Skeletal muscle cell (primary cell): ENCODE measurements at places on chromosomes 7 and 10.

DNA sequence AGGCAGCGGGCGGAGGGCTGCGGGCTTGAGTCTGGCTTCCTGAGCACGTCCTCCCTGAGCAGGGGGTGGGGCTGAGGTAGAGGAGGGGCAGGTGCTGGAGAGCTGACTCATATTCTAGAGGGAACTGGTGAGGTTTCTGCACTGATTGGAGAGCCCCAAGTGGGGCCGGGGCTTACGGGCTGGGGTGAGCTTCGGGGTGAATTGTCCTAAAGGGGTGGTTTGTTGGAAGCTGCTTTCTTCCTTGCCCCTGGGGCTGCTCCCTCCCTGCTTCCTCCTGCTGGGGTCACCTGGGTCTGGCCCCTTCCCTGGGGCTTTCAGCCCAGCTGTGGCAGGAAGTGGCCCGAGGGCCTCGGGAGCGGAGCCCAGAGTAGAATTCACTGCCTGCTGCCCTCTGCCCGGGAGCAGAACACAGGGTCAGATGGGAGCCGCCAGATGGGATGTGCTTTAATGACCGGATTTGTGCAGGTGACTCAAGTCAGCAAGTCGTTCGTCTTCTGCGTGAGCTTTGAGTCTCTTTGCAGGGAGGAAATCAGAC lies 48.6 kb downstream of the FAM20C start:
- DNase-seq, result no peak

GRCh38 chr10:336247-336646 lies 201.0 kb downstream of the ZMYND11 start:
- no peak for DNase-seq

DNA sequence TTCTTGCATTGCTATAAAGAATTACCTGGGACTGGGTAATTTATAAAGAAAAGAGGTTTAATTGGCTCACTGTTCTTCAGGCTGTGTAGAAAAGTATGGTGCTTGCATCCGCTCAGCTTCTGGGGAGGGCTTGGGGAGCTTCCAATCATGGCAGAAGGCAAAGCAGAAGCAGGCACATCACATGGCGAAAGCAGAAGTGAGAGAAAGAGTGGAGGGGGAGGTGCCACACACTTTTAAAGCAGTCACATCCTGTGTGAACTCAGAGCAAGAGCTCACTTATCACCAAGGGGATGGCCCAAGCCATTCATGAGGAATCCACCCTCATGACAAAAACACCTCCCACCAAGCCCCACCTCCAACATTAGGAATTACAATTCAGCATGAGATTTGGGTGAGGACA lies 303.5 kb downstream of the OTUD1 start:
- no peak for DNase-seq

DNA sequence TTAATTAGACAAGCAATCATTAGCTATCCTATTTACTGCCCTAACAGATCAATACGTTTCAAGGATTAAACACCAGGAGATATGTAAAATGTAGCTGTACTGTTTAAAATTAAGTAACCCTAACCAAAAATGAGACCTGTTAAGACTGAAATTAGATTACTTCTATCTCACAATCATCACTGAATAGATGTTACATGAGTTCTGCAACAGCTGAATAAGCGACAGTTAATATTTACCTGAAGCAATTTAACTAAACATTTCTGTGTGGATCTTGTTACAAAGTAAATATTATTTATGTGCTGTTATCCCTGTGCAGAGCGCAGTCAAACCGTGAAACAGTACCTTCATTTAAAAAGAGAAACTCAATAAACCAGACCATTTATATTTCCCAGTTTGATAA lies 122.5 kb downstream of the RELN start:
- DNase-seq, result no peak

GRCh38 chr10:14571866-14572507 lies 202.7 kb downstream of the FAM107B start:
- DNase-seq, result no peak

DNA sequence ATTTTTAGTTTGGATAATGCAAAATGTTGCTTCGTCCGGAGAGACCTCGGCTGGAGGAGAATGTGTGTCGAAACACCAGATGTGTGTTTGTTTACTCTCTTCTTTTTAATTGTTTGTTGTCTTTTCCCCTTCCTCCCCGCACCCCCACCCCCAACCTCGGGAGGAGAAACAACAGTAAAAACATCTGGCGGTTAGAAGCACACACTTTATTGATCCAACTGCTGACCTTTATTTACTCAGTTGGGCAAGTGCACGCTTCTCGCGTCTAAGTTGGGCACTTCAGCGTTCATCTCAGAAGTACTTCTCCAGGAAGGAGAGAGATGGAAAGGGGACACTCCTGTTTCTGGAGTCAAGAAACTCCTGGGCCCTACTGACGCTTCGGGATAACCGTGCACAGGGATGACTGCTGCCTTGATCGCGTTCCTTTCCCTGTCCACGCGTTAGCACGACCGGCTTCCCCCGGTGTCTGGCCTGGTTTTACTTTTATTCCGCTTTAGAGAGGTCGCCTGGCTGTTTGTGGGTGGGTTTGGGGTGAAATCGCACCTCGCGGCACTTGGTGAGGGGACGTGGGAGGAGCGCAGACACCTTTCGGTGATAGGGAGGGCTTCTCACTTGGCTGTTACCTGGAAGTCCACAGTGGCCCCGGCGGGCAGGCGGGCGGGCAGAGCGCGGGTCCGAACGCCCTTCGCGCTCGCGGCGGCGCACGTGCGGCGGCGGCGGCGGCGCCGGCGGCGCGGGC lies 168.3 kb upstream of the PPP1R3A start:
- DNase-seq, result no peak

GRCh38 chr7:1825897-1826741 lies 156.0 kb downstream of the ELFN1 start:
- DNase-seq, result no peak
